NCI-H2029 (cell line): ENCODE measurements at places on chromosomes 3 and 15.

DNA sequence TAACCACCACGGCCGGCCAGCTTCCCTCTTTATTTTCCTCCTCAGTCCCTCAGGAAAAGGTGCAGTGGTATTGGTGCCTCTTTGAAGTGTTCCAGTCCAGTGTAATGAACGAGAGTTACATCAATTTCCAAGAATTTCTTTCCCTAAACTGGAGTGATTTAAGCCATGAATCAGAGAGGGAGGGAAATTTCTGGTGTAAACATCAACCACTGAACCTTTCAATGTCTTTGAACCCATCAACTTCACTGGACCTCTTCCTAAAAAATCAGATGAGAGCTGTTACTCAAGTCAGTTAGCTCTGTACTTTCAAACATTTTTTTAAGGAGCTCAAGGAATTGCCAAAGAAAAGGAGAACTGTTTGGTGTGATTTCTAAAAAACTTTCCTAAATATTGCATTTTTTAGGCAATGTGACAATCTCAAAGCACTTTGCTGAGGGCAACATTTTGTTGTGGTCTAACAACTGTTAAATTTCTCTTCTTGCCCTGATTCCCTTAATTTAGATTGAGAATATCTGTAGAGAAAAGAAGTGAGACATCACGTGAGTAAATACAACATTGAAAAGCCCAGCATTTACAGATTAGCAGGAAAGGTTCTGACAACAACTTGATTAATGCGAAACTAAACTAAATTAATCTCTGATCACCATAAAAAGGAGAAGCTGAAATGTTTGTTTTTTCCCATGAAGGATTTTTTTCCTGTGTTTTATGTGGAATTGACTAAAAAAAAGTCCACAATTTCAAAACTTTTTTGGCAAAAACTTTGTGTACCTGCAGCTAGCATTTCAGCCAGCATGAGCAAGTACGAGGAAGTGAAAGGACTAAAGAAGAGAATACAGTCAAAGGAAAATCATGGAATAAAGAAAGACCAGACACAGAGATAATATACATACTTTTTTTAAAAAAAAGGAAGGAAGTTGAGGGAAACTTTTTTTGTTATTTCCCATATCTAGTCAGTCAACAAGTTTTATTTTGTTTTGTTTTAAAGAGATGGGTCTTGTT, 9.1 kb upstream of the DAZL start:
- no peak for DNase-seq

DNA sequence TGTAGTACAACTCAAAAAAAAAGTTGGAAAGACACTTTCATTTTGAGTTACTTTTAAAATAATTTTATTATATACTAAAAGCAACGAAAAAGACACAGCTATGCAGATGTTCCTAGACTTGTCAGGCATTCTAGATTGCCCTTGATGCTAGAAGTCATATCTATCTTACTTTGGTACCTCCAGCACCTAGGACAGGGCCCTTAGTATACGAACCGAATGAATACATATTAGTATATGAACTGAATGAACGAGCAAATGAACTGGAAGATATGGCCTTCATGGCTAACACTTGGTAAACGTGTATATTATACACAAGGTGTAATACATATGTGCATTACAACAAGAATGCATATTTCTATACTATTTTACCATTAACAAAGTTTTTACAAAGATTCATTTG, 24.1 kb downstream of the ATP13A5 start:
- DNase-seq, result no peak

GRCh38 chr3:58055314-58055713, 47.1 kb downstream of the FLNB start:
- DNase-seq, result no peak

DNA sequence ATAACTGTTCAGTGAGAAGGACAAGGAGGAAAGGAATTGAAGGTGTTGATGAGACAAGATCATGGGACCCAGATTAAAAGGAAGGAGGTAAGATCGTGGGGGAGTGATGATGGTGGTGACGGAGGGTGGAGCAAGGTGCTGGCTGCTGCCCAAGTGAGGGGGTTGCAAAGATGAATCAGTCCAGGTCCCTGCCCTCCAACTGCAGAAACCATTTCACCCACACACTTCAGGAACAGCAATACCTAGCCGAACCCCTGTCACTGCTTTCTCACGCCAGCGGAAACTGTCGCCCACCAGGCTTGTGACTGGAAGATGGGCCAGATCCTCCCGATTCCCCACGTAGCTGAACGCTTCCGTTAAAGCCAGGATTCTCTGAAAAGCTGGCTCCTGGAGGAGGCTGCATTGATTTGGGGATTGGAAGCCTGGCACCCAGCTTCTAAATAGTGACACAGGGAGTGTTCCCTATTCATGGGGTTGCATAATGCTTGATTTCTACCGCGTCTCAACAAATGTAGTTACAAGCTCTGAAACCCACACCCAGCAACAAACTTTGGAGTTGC, 3.2 kb upstream of the LSG1 start:
- DNase-seq, result no peak

DNA sequence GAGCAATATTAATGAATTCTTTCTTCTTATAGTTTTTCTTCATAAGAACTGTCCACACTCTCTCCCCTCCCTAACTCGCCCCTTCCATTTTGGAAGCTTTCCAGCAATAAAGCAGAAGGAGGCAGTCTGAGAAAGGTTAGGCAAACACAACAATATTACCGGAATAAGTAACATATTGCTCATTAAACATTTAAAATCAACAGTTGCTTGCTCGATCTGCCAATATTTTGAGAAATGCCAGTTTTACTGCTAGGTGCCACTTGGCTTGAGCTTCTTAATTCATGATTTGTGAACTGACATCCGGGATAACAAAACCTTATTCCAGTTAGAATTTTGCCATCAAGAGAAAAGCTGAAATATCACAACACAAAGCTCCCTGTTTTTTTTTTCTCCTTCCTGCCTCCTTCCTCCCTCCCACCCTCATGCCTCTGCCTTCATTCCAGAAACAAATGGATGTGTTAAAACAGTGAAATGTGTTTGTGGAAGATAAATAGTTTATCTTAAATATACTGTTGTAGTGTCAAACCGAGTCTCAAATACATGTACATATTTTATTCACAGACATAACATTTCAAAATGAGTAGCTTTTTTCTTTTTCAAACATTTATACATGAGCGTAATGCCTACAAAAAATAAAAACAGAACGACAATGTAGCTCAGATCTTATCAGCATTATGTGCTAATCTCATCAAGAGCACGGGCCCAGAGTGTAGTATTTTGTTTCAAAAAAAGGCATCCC, 253.7 kb downstream of the GAP43 start:
- no peak for DNase-seq

DNA sequence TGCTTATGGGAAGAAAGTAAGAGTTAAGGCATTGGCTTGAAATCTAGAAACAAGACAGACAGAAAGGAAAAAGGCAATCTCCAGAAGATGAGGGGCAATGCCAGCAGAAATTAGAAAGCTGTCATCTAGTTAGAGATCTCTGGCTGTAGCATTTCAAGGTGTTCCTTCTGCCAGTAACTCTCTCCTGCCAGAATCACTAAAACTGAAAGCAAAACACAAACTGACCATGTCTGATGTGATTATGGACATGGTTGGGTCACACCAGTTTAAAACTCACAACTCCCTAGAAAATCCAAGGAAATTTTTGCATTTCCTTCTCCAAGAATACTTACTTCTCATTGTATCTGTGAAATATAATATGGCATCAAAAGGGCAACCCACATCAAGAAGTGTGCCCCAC, 82.9 kb downstream of the LDHAL6B start:
- DNase-seq, result no peak

DNA sequence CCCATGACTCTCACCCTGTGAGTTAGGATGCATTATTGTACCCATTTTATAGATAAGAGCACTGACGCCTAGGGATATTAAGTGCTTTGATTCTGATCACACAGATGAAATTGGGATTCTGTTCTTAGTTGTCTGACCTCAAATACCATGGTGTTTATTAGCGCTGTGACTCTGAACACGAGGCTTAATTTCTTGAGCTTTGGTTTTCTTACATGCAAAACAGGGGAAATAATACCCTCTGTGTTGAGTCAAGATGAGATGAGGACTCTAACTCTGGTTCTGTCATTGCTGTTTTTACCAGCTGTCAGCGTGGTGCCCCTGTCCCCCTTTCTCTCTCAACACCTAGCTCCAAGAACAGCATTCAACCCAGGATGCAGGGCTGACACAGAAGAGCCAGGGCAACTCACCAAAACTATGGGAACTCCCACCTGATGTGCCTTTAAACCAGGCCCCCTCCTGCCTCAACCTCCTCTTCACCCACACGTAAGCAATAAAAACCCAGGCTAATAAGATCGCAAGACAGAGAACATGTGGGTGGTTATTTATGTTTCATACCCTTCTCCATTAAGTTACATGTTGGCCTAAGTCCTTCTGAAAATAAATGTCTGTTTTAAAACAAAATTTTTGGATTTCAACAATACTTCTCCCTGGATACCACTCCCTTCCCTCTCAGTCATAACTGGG, 100.1 kb upstream of the SPATA12 start:
- DNase-seq, result no peak

GRCh38 chr15:31330836-31331235, 4.2 kb downstream of the KLF13 start:
- no peak for DNase-seq

GRCh38 chr3:114374433-114374990, 80.7 kb downstream of the TIGIT start:
- DNase-seq, result no peak

- DNase-seq, result no peak
These were observed 60.2 kb downstream of the DENND4A start for GRCh38 chr15:65731926-65732325.

DNA sequence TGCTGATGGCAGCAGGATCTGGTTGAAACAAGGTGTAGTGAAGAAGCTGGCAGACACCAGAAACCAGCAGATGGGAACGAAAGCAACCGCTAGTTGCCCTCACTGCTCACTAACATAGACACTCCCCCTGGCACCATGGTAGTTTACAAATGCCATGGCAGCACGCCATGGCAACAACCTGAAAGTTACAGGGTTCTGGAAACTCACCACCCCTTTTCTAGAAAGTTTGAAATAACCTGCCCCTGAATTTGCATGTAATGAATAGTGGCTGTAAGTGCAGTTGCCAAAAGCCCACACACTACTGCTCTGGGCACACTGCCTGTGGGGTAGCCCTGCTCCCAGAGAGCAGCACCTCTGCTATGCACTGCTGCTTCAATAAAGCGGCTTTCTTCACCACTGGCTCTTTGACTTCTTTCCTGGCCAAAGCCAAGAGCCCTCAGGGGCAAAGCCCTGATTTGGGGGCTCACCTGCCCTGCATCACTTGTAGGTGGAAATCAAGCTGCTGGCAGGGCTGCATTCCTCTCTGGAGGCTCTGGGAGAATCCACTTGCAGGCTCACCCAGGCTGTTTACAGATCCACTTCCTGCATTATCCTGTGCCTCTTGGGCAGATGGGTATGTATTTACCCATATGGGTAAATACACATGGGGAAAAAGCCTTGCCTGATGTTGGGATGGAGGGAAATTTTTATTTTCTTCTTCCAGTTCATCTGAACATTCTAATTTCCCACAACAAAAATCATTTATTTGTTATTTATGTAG, 2.0 kb upstream of the GP9 start:
- DNase-seq, result peak; percentile 49

DNA sequence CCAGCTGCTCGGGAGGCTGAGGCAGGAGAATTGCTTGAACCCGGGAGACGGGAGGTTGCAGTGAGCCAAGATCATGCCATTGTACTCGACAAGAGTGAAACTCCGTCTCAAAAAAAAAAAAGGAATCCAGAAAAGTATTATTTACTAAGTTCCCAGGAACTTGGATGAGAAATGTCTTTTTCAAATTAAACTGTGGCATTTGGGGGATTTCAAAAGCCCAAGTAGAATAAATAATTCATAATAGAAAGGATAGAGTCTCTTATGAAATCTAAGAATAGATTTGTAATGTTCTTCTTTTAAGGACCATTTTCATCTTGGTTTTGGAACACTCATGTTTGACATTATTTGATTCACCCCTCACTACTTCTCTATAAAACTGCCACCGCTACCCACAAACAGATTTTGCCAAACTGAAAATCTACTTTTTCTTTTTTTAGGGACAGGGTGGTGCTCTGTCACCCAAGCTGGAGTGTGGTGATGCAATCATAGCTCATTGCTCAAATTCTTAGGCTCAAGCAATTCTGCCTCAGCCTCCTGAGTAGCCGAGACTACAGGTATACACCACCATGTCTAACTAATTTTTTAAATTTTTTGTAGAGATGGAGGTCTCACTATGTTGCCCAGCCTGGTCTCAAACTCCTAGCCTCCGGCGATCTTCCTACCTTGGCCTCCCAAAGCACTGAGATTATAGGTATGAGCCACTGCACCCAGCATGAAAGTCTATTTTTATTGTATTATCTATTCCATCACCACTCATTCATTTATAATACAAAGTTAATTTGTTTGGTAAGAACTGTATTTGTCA, 99.3 kb downstream of the SENP2 start:
- no peak for DNase-seq

GRCh38 chr15:68512598-68512997, 66.2 kb upstream of the CORO2B start:
- DNase-seq, result no peak

DNA sequence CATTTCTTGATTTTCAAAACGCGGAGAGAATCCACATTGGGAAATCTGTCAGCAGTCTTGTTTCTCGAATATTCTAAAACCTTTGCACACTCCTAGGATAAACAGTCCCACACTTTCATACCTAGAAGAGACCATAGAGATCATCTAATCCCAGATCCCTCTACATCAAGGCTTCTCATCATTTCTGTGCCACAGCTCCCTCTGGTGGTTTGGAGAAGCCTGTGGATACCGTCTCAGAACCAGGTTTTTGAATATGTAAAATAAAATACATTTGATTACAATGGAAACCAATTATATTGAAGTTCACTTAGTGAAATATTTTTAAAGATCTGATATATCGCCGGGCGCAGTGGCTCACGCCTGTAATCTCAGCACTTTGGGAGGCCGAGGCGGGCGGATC, 211.9 kb upstream of the GOLGA6L4 start:
- DNase-seq, result no peak

- no peak for DNase-seq
These were observed 576.4 kb upstream of the ROBO2 start for GRCh38 chr3:76463501-76463900.

- no peak for DNase-seq
These were observed 28.4 kb upstream of the ARL8B start for GRCh38 chr3:5093731-5094130.

- DNase-seq, result no peak
These were observed 621.7 kb upstream of the AGTR1 start for GRCh38 chr3:148075771-148076716.

GRCh38 chr3:158679547-158680000, 7.1 kb upstream of the LXN start:
- no peak for DNase-seq

GRCh38 chr3:122151480-122151879, 32.0 kb upstream of the CASR start:
- DNase-seq, result no peak

DNA sequence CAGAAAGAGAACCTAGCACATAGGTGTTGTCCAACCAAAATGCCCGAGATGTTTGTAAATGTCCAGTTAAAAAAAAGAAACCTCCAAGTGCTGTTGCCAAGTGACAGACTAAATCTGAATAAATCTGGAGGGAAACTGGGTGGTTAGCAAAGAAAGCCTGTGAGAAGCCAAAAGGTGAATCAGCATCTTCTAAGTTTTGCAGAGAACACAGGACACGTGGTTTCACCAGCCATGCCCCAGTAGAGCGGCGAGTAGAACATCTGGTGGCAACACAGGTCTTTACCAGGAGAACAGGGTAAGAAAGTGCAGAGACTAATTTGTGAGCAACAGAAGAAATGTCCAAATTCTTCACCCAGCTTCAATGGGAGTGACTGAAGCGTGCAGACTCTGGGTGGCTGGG, 986.0 kb downstream of the ROBO2 start:
- DNase-seq, result no peak
